Stimulated activated CD4-positive, alpha-beta T cell treated with anti-CD3 and anti-CD28 coated beads, Interleukin-1b, Interleukin-23, amount 100 ng/mL, for 24 hours (primary cell): ENCODE measurements at places on chromosomes 12 and 14.

DNA sequence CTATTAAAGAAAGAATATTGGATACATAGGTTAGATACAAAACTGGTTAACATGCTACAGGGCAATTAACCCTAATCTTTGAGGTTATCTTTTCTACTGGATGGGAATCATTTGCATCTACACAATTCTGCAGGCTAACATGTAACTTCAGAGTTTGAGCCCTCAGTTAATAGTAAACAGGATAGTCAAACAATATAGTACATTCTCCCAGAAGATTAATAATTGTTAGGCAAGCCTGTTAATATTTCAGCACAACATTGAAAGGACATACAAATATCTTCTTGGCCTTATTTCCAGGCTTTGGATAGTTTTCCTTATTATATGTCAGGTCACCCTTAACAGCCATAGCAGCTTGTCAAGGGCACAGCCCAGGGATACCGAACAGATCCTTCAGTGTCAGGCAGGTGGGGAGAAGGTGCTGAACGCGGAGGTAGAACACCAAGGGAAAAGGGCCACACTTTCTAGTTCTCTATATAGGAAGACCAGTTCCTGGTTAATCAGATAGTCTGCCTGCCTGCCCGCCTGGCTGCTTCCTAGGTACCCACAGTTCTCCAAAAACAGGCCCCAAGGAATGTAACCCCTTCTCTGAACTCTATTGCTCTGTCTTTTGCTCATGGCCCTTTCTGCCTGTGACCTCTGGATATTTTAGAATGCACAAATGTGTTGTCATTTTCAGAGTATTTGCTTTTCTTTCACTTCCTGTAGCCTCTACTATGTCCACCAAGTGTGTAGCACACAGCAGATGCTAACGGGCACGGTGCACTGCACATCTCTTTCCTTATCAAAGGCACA lies 256.0 kb downstream of the PCNX1 start:
- DNase-seq: no peak

- DNase-seq: no peak
Measured at GRCh38 chr14:90421632-90422020, 24.8 kb downstream of the CALM1 start.

DNA sequence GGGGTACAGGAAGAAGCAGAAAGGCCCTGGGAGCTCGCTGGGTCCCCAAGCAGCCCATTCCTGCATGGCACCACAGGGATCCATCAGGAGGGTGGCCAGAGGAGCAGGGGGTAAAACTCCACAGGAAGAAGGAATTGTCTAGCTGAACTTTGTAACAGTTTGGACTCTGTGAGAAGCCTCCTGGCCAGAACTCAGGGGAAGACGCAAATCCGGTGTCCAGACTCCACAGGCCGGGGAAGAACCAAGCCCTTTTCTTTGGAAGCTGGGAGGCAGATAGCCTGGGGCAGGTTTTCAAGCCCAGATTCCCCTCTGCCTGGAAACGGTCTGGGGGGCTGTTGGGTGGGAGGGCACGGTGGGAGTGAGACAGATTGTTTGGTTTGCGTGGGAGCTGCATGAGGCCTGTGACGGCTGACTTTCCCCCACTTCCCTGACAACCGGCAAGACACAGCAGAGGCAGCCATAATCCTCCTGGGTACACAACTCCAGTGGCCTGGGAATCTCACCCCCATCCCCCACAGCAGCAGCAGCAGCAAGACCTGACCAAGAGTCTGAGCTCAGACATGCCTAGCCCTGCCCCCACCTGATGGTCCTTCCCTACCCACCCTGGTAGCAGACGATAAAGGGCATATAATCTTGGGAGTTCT lies 16.7 kb downstream of the GPHB5 start:
- no peak for DNase-seq

DNA sequence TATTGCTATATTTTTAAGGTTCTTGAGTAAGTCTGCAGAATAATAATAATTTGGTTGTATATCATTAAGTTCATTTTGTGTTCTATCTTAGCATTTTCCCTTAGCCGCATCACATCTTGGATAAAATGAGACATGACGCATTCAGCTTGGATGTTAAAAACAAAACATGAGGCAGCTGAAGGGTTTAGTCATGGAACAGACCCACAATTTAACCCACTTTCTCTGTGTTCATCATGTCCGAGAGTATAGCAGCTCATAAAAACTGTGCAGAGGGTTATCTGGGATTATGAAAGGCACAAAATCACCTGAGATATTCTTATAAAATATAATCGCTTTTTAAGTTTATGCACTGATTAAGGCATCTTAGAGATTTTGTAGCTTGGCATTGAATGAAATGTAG lies 219.3 kb downstream of the TRHDE start:
- no peak for DNase-seq
